ENCODE measurements at places on chromosomes 13 and 19. TPM values are rescaled to one million over a fixed set of nuclear protein-coding genes. Genes with fewer than 3 reads are reported as not detected.

Gene FOXA3
- not detected for total RNA-seq

Gene DENND1C
- not detected for total RNA-seq

Gene ZNF708
- 3.7 TPM for total RNA-seq

Gene JAK3
- 0.09 TPM for total RNA-seq

Gene PSG6
- not detected for total RNA-seq

Gene PSPN
- total RNA-seq, result 0.60 TPM

Gene MEIS3
- total RNA-seq, result 21.4 TPM

Gene ZIK1
- total RNA-seq, result 5.2 TPM

Gene CD22
- not detected for total RNA-seq

Gene FGF22
- total RNA-seq, result 0.16 TPM

Gene NALCN
- total RNA-seq, result 0.95 TPM

Gene KLK12
- not detected for total RNA-seq

Gene CDADC1
- total RNA-seq, result 3.1 TPM
